ENCODE measurements at places on chromosomes 1 and 21. TPM values are rescaled to one million over a fixed set of nuclear protein-coding genes. Genes with fewer than 3 reads are reported as not detected.

The SNRNP40 gene
- total RNA-seq, result 50.5 TPM

The ATAD3C gene
- not detected for total RNA-seq

The MPL gene
- not detected for total RNA-seq

The NID1 gene
- 8.1 TPM for total RNA-seq

The MYOCOS gene
- total RNA-seq, result not detected

The CELSR2 gene
- total RNA-seq, result 3.8 TPM

The OR10J1 gene
- not detected for total RNA-seq

The GUCA2A gene
- total RNA-seq, result not detected

The KCTD3 gene
- 35.4 TPM for total RNA-seq

The CTSS gene
- total RNA-seq, result 16.6 TPM

The SLC45A1 gene
- 2.5 TPM for total RNA-seq

The OR2T8 gene
- not detected for total RNA-seq

The HES2 gene
- 3.5 TPM for total RNA-seq

The MLLT11 gene
- total RNA-seq, result 17.2 TPM

The SLC30A2 gene
- total RNA-seq, result 0.05 TPM

The SLC5A9 gene
- not detected for total RNA-seq

The ERVH48-1 gene
- total RNA-seq, result not detected

The CFAP126 gene
- not detected for total RNA-seq

The RBP7 gene
- total RNA-seq, result 5.8 TPM

The OLIG1 gene
- not detected for total RNA-seq

The PAPPA2 gene
- not detected for total RNA-seq

The SLFNL1 gene
- not detected for total RNA-seq

The OR6P1 gene
- total RNA-seq, result not detected

The PCBP3 gene
- 0.77 TPM for total RNA-seq

The FOXD2 gene
- 0.35 TPM for total RNA-seq

The HPDL gene
- 3.6 TPM for total RNA-seq

The FMO1 gene
- not detected for total RNA-seq

The GCLM gene
- total RNA-seq, result 137 TPM

The ADORA1 gene
- 1.2 TPM for total RNA-seq

The KMO gene
- 1.2 TPM for total RNA-seq

The GRIK3 gene
- total RNA-seq, result not detected

All from A549 treated with CpdA at 1 μM for 4 hours (cell line).